ENCODE measurements at places on chromosomes 7 and 10. TPM values are rescaled to one million over a fixed set of nuclear protein-coding genes. Genes with fewer than 3 reads are reported as not detected.

DNA sequence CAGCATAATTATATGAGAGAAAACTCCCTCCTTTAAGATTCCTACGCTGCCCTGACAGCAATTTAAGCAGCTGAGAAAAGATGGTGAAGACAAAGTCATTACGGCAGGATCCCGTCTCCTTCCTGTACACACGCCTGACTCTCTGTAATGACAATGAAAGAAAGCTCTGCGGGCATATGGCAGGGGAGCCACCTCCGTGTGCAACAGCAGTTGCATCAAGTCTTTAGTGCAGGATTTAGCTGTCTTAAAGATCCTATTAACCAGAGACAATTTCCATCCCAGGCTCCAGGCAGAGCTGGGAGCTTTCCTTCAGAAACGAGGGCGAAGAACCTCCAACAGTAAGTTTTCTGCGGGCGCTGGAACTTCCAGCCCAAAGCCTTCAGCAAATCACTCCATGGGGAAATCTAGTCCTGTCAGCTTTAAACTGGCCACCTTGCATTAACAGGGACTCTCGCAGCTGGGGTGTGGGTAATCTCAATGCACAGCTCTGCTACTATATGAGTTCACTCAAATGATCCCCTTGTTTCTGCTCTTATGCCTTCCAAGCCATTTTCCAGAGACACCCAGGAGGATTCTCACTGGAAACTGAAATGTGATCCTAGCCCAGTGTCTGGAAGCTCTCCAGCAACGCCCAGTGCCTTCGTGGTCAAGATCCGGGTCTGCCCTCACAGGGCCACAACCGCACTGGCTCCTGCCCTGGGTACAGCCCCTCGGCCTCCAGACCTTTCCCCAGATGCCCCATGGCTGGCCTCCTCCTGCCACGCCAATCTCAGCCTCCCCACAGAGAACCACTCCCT, 74.9 kb downstream of the CTBP2 start:
- DNase-seq, result no peak

DNA sequence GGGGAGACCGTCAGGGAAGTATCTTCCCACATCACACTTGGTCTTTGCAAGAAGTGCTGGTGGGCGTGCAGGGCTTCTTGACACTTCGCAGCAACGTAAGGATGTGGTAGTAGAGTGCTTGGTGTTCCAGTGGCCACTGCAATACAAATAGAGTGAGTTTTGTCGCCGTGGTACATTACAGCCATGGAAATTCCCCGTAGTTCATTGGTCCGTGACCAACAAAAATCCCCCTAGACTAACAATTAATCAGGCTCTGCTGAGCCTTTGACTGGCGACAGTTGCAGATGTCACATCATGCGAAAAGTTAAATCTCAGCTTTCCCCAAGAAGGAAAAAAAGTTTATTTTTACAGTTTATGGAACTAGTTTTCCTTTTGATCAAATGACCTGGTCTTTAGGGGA, 134.7 kb downstream of the MGMT start:
- DNase-seq, result no peak

DNA sequence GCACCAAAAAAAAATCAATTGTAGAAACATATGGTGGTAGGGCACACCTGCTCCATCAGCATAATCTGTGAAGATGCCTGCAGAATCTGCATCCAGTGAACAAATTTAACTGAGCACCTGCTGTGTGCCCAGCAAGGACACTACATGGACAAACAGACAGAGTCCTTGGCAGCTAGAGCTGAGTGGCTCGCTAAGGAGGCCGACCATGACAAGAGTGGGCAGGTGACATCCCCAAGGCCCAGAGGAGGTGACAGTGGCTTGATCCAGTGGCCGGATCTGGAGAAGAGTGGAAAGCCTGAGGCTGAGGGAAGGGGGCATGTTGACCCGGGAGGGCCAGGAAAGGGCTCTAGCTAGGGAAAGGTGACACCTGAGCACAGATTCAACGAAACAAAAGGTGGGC, 68.1 kb downstream of the MAD1L1 start:
- DNase-seq, result no peak

CCL24 gene
- not detected for polyA plus RNA-seq

LLCFC1 gene
- polyA plus RNA-seq, result 0.26 TPM

FANK1 gene
- 0.56 TPM for polyA plus RNA-seq

C10orf143 gene
- polyA plus RNA-seq, result 3.1 TPM

NUTM2E gene
- 0.67 TPM for polyA plus RNA-seq

PALD1 gene
- 22.7 TPM for polyA plus RNA-seq

Measured in hindlimb muscle (tissue), 1 donor.